ENCODE measurements at places on chromosomes 4 and X.

DNA sequence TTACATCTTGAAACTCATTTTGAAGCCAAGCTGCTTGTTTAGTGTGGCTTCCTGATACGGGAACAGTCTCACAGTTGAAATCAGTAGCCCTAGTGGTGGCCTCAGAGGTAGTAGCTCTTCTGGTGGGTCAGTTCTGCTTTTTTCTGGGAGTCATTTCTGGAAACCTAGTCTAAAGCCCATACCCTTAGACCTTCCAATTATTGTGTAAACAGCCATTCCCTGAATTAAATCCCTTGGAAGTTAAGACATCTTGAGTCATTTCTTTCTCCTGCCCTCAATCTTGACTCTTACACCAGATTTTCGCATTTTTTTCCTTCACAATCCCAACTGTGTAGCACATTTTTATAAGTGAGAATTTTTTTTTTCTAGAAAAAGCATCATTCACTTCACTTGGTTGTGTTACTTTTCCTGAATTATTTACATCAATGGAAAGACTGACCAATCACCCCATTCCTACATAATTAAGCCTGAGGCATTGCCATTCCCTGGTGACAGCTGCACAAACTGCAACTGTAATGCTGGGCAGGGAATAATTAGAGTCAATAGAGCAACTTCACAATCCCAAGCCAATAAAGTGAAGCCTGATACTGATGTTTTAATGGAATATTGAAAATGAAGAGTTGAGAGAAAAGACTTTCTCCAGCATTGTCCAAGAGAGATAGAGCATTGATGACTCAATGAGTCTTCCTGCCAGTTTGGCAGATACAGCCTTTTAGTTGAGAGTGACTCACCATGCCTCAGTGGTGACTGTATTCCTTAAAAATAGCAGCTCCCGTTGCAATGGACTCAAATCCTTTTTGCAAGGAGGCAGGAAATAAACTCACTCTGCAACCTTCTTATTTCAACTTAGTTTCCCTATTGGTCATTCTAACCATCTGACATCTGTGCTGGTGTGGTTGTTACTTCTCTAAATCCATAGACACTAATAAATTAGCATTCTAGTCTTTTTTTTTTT is 13.0 kb upstream of the SEPSECS start:
- peak; percentile 92 for DNase-seq

GRCh38 chrX:16842684-16843083 is 27.5 kb downstream of the RBBP7 start:
- no peak for DNase-seq

DNA sequence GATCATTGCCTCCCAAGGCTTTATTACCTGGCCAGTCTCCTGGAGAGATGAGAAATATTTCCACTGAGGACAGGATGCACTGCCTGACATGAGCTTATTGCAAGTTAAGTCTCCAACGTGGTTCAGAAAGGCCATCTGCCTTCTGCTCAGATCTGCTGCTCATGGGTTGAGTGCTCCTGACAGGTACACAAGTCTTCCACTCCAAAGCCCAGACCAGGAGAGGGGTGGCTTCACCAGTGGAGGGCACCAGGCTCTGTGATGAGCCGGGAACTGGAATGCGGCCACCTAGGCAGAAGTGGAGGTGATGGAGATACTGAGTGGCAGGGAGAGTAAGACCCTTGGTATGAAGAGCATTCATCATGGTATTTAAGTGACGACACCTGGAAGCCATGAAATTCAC is 79.5 kb upstream of the IRF2 start:
- no peak for DNase-seq

GRCh38 chr4:13888112-13888511 is 260.6 kb upstream of the BOD1L1 start:
- DNase-seq: peak; percentile 88

DNA sequence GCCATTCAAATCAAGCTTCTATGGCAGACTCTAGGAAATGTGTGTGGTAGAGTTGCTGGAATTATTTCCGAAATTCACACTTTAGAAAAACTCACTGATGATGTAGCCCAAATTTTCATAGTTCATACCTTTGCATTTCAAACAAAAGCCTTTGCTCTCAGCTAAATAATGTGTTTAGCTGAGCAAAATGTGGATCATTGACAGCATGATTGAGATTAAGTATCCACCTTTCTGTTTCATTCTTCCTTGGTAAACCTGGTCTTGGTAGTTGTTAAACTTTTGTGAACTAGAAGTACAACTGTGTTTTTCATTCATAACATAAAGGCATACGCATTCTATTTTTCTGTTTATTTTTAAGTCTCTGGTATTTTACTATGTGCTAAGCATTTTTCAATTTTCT is 7.2 kb downstream of the PCDH7 start:
- DNase-seq: no peak

Data from astrocyte of the hippocampus (primary cell).